Heart left ventricle (tissue), 16 donors: ENCODE measurements at places on chromosomes 11 and 22. TPM values are rescaled to one million over a fixed set of nuclear protein-coding genes. Genes with fewer than 3 reads are reported as not detected.
A peak's percentile ranks its signal among the peaks of the same experiment; 100 is the strongest.

- H3K4me3 ChIP-seq: no peak overlapping the region
- no peak for DNase-seq
- H3K27ac ChIP-seq: no peak overlapping the region
- no peaks in the 10 kb centered on the region for H3K4me1 ChIP-seq
- H3K36me3 ChIP-seq: no peaks in the 10 kb centered on the region
- H3K27me3 ChIP-seq: no peaks in the 10 kb centered on the region
These were observed 256.3 kb downstream of the CADM1 start for GRCh38 chr11:115247953-115248352.

DNA sequence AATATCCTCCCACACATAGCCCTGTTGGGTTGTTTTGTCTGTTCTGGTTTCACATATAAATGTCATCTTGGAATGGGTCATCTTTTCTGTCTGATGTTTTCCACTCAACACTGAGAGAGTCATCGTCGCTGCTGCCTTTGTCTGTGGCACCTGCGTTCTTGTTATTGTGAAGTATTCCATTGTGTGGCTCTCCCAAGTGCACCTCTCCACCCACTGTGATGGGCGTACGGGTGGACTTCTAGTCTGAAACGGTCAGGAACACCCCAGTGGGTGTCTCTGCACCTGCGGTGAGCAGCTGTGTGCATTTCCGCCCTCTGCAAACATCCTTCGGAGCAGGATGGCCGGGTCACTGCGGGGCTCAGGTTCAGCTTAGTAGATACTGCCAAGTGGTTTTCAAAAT, 34.5 kb upstream of the RTL6 start:
- no peak overlapping the region for H3K27ac ChIP-seq
- no peak overlapping the region for H3K4me3 ChIP-seq
- no peaks in the 10 kb centered on the region for H3K36me3 ChIP-seq
- H3K4me1 ChIP-seq: no peaks in the 10 kb centered on the region
- no peaks in the 10 kb centered on the region for H3K27me3 ChIP-seq
- DNase-seq: no peak

GRCh38 chr11:34960277-34960676, 43.9 kb downstream of the PDHX start:
- DNase-seq: peak; percentile 32
- peaks cover 7% of the 10 kb centered on the region for H3K4me1 ChIP-seq
- H3K27me3 ChIP-seq: no peaks in the 10 kb centered on the region
- H3K4me3 ChIP-seq: no peak overlapping the region

DNA sequence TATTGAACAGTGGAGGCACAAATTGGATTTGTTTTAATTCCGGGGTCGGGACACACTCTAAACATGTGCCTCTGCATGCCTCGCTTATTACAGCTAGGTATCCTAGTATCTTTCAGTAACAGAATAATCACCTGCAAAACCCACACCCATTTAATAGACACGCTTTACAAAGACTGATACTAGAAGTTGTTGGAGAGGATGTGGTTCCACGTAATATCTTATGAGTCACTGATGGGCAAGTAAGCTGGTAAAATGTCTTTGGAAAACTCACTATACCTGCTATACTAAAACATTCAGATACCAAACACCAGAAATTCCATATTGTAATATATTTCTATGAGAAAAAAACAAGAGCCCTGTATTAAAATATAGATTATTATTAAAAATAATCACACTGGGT, 84.0 kb downstream of the GGTLC2 start:
- no peak for DNase-seq
- peaks cover 6% of the 10 kb centered on the region for H3K27me3 ChIP-seq
- no peak overlapping the region for H3K4me3 ChIP-seq
- no peak overlapping the region for H3K27ac ChIP-seq
- no peaks in the 10 kb centered on the region for H3K4me1 ChIP-seq

GRCh38 chr11:76678321-76678720, 7.8 kb upstream of the LRRC32 start:
- peaks cover 3% of the 10 kb centered on the region for H3K4me1 ChIP-seq
- H3K27me3 ChIP-seq: no peaks in the 10 kb centered on the region
- no peaks in the 10 kb centered on the region for H3K36me3 ChIP-seq
- H3K4me3 ChIP-seq: no peak overlapping the region
- DNase-seq: no peak

DNA sequence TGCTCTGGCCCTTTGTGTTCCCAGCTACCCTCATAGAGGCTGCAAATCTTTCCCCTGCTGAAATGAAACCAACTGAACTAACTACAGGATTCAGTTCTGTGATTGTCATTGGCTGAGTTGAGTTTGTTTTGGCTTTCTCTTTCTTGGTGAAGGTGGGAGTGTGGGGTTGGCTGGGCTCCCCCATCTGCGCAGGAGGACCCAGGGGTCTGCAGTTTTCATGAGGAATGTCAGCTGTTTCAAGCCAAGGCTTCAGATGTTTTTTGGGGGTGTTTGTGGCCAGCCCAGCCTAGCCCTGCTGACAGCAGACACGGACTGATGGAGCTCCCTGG, 34.0 kb downstream of the LRP5 start:
- no peaks in the 10 kb centered on the region for H3K27me3 ChIP-seq
- H3K36me3 ChIP-seq: peaks cover 2% of the 10 kb centered on the region
- H3K4me1 ChIP-seq: peaks cover 43% of the 10 kb centered on the region
- H3K4me3 ChIP-seq: no peak overlapping the region
- no peak for DNase-seq

DNA sequence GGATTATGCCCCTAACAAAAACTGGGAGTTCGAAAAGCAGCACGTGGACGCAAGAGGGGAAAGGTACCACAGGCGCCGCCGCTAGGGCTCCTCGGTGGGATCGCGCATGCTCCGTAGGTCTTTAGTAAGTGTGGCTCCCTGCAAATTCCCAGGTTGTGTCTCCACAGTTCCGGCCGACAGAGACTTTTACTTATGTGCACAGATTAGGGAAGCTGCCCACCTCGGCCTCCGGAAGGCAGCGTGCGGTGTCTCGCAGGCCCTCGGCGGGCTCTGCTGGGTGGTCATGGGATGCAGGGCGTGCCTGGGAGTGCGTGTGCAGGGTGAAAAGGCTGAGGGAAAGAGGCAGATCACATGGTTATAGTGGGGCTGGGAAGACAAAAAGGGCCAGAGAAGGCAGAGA, 39.7 kb upstream of the PANX1 start:
- DNase-seq: no peak
- no peaks in the 10 kb centered on the region for H3K27me3 ChIP-seq
- no peaks in the 10 kb centered on the region for H3K4me1 ChIP-seq
- H3K4me3 ChIP-seq: no peak overlapping the region

- no peak for DNase-seq
- no peak overlapping the region for H3K4me3 ChIP-seq
- H3K27ac ChIP-seq: no peak overlapping the region
- H3K36me3 ChIP-seq: no peaks in the 10 kb centered on the region
These were observed 11.6 kb upstream of the ALKBH3 start for GRCh38 chr11:43868852-43869567.

DNA sequence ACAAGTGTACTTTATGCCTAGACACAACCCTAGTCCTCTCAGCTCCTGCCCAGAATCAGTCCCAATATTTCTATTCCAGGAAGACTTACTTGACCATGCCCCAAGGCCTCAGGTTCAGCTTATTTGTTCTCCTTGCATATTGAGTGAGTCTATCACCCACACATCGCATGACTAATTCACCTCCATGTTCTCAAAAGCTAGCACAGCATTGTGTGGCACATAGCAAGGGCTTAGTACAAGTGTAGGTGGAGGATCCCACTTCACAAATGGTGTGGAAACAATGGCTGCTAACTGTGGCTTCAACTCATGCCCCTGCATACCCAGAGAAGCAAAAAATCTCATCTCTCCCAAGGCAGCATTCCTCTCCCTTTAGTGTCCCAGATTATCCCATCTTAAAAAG, 602.6 kb upstream of the API5 start:
- H3K36me3 ChIP-seq: no peaks in the 10 kb centered on the region
- no peaks in the 10 kb centered on the region for H3K27me3 ChIP-seq
- no peak for DNase-seq
- H3K4me1 ChIP-seq: no peaks in the 10 kb centered on the region
- no peak overlapping the region for H3K27ac ChIP-seq

DNA sequence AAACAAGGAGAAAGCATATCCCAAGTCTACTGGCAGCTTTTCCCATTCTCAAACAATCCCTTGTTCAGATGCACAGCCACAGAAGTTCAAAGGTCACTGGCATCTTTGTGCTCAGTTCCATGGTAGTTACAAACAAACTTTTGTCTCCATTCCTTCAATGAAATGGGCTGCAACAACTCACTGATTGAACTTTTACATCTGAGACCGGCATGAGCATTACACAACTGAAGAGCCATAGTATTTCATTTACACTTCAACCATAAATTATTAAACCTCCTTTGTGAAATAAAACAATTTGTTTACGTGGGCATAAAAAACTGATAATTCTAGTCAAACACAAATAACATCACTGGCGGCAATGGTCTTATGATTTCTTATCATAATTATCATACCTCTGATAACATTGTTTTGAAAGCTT, 67.8 kb upstream of the ARHGAP32 start:
- H3K27me3 ChIP-seq: no peaks in the 10 kb centered on the region
- H3K36me3 ChIP-seq: no peaks in the 10 kb centered on the region
- no peak for DNase-seq
- no peak overlapping the region for H3K27ac ChIP-seq
- no peak overlapping the region for H3K4me3 ChIP-seq

- no peaks in the 10 kb centered on the region for H3K27me3 ChIP-seq
- no peak for DNase-seq
- H3K4me3 ChIP-seq: no peak overlapping the region
- H3K4me1 ChIP-seq: no peaks in the 10 kb centered on the region
- no peak overlapping the region for H3K27ac ChIP-seq
These were observed 30.2 kb downstream of the GGT5 start for GRCh38 chr22:24214467-24215285.

GRCh38 chr11:131712897-131713296, 342.5 kb downstream of the NTM start:
- no peak overlapping the region for H3K4me3 ChIP-seq
- H3K36me3 ChIP-seq: no peaks in the 10 kb centered on the region
- H3K4me1 ChIP-seq: no peaks in the 10 kb centered on the region
- DNase-seq: no peak

DNA sequence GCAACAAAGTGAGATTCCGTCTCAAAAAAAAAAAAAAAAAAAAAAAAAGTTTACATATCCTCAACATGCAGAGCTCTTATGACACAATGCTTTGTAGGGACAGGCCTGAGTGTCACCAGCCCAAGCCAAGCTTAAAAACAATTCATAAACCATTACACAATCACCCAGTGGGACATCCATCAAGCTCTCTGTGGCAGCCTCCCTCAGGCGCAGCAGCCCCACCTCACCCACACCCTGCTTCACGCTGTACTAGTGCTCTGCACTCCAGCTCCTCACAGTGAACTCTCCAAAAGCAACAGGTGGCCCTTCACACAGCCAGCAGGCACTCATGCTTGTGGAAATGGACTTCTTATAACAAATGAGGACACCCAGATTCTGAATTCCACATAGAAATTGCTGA, 3.5 kb upstream of the FOXRED2 start:
- H3K4me3 ChIP-seq: no peak overlapping the region
- no peaks in the 10 kb centered on the region for H3K27me3 ChIP-seq
- no peak overlapping the region for H3K27ac ChIP-seq
- peaks cover 51% of the 10 kb centered on the region for H3K36me3 ChIP-seq
- H3K4me1 ChIP-seq: peaks cover 15% of the 10 kb centered on the region
- no peak for DNase-seq

- H3K36me3 ChIP-seq: no peaks in the 10 kb centered on the region
- H3K27ac ChIP-seq: peak overlapping the region; percentile 60
- DNase-seq: peak; percentile 41
These were observed 1.3 kb upstream of the CLDN25 start for GRCh38 chr11:113778111-113778910.

- H3K27ac ChIP-seq: no peak overlapping the region
- H3K4me1 ChIP-seq: no peaks in the 10 kb centered on the region
- H3K36me3 ChIP-seq: no peaks in the 10 kb centered on the region
- DNase-seq: no peak
These were observed 11.5 kb upstream of the MRGPRF start for GRCh38 chr11:69024509-69024908.

- H3K27me3 ChIP-seq: no peaks in the 10 kb centered on the region
- DNase-seq: no peak
- peak overlapping the region; percentile 90 for H3K27ac ChIP-seq
- peak overlapping the region; percentile 84 for H3K4me3 ChIP-seq
These were observed 542 bp downstream of the HPS4 start for GRCh38 chr22:26483043-26483438.

- no peak for DNase-seq
- H3K4me1 ChIP-seq: no peaks in the 10 kb centered on the region
- no peaks in the 10 kb centered on the region for H3K36me3 ChIP-seq
- no peaks in the 10 kb centered on the region for H3K27me3 ChIP-seq
- H3K4me3 ChIP-seq: no peak overlapping the region
These were observed 27.6 kb downstream of the SLC35F2 start for GRCh38 chr11:107830915-107831540.

Gene SCUBE1
- polyA plus RNA-seq: 0.04 TPM

Gene PLEKHB1
- 5.9 TPM for polyA plus RNA-seq

Gene RIC3
- polyA plus RNA-seq: 5.0 TPM

Gene LIN7C
- polyA plus RNA-seq: 5.6 TPM

Gene CFAP300
- polyA plus RNA-seq: 0.50 TPM

Gene MS4A8
- not detected for polyA plus RNA-seq

Gene API5
- 39.5 TPM for polyA plus RNA-seq
